ENCODE measurements at places on chromosomes 13 and 19.

DNA sequence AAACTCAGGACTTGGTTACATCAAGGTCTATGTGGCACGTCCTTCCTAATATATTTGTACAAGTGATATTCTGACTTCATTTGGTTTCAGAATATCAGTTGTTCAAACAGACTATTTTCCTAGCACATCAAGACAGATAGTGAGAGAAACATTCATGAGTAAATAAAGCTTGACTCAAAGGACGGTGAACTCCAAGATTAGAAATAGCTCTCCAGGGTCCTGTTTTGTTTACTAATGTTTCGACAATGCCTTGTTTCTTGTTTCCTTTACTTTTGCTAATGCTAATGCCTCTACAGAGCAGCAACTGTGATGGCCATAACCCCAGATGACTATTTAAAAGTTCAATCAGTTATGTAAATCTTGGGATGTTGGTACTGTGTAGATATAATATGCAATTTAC lies 313.9 kb downstream of the KLF12 start:
- no peak for DNase-seq

DNA sequence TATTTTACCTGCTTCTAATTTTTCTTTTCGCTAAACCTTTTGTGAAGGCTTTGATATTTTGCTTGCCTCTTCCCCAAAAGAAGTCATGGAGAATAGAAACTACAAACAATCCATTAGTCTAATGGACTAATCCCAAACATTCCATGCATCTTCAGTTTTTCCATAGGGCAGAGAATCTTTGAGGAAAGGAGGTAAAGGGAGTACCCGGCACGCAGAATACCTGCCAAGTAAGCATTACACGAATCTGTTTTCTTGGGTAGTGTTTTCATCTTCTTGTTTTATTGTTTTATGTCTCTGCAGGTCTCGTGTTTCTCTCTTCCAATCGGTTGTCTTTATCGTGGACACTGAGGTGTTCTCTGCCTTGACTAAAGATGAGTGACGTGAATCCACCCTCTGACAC lies at the start of gene NLRP8:
Gene NLRP8 (plus strand): TSS at position 301 of the 400 bp plus-strand sequence.
- DNase-seq: no peak

DNA sequence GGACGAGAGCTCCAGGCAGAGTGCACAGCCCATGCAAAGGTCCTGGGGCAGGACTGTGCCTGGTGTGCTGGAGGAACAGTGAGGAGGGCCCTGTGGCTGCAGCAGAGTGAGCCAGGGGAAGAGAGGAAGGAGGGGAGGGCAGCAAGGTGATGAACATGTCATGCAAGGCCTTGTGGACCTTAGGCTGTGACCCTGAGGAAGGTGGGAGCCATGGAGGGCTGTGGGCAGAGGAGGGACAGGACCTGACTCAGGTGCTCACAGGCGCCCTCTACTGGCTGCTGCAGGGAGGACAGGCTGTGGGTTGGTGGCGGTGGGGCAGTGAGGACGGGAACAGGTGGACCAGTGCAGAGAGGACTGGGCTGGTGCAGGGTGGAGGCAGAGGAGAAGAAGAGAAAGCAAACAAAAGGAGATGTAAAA lies 170.3 kb downstream of the PTPRS start:
- DNase-seq: peak; percentile 49

DNA sequence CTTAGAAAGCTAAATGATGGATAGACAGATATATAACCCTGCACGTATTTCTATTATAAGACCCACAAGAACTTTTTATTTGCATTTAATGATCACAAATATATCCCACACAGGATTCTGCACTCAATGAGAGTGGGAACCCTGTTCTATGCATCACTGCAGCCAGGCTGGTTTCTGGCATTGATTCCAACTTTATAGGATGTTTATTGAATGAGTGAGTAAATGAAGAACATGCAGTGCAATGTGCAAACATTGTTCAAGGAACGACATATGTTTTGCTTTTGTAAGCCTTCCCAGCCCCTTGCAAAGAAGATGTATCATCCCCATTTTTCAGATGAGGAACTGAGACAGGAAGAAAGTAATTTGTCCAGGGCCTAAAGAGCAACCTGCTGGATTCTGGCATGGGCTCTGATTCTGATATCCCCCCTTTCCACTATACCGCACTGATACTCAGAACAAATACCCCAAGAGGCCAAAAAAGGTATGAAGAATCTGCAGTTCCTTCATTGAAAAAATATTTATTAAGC lies 246.3 kb downstream of the LACC1 start:
- DNase-seq: no peak

- DNase-seq: no peak
Measured at GRCh38 chr19:34405892-34406660, 1.9 kb downstream of the PDCD2L start.

DNA sequence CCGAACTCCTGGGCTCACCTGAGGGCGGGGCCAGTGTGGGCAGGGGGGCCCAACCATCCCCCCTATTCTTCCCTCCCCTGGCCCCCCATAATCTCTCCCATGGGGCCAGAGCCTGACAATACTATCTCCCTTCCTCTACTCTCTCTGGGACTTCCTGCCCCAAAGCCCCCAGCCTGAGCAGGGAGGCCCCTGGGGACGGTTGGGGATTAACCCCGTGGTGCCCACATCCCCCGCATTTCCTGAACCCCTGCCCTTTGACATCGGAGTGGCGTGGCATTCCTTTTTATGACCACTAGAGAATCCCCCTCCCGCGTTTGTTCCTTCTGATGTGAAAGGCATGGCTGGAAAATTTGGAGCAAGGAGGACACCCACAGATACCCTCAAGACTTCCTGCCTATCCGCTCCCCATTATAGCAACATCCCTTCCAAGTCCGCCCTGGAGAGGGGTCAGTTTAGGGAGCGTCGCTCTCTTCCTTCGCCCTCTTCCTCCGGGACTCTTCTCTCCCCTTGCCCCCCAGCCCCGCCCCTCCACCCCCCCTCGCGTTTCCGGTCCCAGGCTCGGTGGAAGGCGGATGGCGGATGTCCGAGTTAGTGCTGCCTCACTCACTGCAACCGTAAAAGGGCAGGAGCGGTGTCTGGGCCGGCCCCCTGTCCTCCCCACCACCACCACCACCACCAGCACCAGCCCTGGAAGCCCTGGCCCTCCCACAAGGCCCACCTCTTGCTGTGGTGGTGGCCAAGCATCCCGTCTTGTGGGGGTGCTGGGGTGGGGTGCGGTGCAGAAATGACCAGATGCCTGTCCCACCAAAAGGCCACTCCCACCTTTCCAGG lies 1.8 kb downstream of the VASP start:
- DNase-seq: peak; percentile 38

- no peak for DNase-seq
Measured at GRCh38 chr13:47564041-47564440, 437.0 kb downstream of the SUCLA2 start.

- no peak for DNase-seq
Measured at GRCh38 chr19:32876919-32877285, 7.3 kb upstream of the SLC7A9 start.

DNA sequence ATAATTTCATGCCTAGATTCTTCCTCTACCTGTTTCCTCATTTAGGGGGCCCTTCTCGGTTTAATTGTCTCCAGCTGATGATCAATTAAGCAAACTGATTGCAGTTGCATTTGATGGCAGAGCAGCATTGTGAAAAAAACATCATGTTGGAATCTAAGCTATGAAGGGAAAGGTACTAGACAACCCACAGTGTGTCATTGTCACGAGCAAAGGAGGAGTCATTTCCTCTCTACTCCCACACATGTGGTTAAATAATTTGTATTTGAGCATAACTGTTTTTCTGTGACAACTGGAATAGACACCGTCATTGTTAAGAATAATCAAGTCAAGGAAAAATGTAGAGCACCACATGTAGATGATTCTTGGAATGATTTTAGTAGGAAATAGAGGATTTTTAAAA lies 240.3 kb downstream of the DCT start:
- DNase-seq: no peak

GRCh38 chr19:47658431-47659348 lies 49.8 kb downstream of the BICRA start:
- DNase-seq: no peak

DNA sequence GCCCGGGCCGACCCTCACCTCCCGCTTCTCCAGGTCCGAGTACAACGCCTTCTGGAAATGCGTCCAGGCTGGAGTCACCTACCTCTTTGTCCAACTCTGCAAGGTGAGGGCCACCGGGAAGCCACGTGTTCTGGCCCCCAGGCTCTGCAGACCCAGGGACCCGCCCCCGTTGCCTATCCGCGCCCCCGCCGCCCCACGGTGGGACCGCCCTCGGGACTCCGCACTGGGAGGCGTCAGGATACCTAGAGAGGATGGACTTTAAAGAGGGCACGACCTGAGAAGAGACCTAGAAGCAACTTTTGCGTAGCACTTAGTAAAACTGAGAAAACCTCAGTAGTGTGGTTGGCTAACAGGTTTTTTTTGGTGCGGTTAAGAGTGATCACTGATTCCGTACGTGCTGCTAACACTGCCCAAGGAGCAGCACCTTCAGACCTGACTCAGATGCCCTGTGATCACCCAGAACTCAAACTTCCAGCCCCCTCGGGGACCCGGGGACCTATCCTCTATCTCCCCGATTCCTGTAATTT lies 492 bp downstream of the TMEM147 start:
- peak; percentile 52 for DNase-seq

- no peak for DNase-seq
Measured at GRCh38 chr19:15353908-15354307, 21.6 kb upstream of the BRD4 start.

GRCh38 chr19:16536130-16536529 lies 6.1 kb downstream of the CHERP start:
- no peak for DNase-seq

GRCh38 chr13:79479882-79480281 lies 1.1 kb upstream of the NDFIP2 start:
- no peak for DNase-seq

DNA sequence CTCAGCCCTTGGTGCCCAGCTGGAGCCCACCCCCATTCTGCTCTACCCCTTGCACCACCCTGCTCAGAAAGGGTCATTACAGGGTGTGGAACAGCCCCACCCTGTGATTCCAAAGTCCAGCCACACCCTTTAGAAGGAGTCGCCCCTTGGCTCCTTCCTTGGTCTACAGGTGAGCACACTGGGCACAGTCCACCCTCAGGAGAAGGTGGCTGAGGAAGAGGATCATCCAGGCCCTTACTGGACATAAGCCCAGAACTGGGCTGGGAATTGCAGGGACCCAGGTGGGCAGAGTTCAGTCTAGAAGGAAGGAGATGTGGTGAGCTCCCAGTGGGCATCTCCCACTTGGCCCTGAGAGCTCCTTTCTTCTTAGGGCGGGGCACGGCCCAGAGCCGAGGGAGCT lies 8.6 kb downstream of the SLC46A3 start:
- DNase-seq: no peak

DNA sequence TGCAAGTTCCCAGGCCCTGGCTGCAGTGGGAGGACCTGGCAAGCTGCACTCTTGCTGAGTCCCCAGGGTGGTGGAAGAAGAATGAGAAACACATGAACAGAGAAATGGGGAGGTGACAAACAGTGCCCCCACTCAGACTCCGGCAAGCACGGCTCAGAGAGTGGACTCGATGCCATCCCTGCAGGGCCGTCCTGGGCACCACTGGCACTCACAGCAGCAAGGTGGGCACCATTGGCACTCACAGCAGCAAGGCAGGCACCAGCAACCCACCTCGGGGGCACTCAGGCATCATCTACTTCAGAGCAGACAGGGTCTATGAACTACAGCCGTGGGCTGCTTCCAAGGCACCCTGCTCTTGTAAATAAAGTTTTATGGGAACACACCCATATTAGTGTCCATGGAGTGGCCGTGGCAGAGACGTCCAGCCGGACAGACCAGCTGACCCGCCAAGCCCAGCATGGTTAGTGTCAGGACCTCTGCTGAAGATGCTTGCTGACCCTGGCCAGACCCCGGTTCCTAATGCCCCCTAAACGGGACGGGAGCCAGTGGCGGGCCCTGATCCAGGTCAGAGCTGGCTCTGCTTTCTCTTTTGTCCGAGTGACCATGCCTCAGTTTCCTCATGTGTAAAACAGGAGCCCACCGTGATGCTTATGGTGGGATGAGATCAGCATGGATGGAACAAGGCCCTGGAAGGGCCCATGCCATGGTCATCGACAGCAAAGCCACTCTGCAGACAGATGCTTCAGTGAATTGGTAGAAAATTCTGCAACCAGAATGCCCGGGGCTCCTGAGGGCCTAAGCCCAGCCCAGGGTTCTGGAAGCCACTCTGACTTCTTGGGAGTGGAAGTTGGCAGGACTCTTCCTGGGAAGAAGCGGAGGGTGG lies 2.1 kb upstream of the F10 start:
- no peak for DNase-seq

DNA sequence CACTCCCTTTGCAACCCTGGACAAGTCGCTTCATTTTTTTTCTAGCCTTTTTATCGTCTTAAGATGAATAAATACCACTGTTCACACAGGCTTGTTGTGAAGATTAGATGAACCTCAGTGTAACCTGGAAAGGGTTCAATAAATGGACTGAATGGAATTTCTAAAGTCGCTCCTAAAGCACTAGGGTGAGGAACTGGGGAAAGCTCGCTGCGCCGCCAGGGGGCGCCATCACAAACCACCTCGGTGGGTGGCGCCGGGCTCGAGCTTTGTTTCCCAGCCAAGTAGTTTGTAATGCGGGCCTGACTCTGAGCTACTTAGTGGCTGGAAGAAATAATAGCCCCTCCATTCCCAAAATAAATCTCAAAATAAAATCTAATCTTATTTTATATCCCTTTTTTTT lies 2.2 kb upstream of the CEACAM6 start:
- peak; percentile 61 for DNase-seq

GRCh38 chr19:46958532-46958931 lies 61.1 kb upstream of the NPAS1 start:
- no peak for DNase-seq

DNA sequence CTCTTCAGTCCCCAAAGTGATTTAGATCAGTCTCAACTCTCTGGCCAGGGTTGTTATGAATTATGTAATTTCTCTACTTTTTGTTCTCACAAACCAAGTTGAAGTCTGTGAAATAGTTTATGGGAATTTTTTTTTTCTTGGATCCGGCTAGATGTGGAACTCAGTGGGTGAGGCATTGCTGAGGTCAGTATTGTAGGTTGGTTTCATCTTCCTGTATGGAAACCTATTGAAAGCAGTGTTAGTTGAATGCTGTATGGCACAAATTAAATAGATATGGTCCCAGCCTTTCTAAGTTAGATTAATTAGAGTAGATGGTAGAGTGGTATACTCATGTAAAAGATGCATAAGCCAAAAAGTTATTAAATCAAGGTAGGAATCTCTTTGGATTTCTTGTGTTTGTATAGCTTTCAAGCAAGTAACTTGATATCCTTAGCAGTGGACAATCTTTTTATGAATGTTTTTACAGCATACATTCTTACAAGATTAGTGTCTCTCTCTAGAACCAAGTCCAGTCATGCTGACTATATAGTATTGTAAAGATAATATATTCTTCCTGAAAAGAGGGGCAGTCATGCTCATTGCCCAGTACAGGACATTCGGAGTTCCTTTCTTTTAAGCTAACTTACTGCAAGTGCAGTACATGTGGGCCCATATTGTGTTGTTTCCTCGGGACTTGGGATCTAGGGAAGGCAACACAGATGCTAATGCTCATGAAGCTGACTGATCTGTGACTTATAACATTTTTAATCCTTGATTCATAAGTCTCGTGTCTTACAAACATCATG lies 2541.1 kb downstream of the PCDH9 start:
- DNase-seq: no peak

- DNase-seq: no peak
Measured at GRCh38 chr13:85737952-85738351, 61.3 kb downstream of the SLITRK6 start.

GRCh38 chr19:33653684-33654083 lies 31.9 kb downstream of the CHST8 start:
- DNase-seq: no peak
